ENCODE measurements at places on chromosomes 5 and 9. TPM values are rescaled to one million over a fixed set of nuclear protein-coding genes. Genes with fewer than 3 reads are reported as not detected.

PCDHGB5 gene
- polyA plus RNA-seq, result 3.1 TPM

PPP1R26 gene
- 10.9 TPM for polyA plus RNA-seq

NIPAL4 gene
- 0.37 TPM for polyA plus RNA-seq

BHMT2 gene
- polyA plus RNA-seq, result 3.0 TPM

DNA sequence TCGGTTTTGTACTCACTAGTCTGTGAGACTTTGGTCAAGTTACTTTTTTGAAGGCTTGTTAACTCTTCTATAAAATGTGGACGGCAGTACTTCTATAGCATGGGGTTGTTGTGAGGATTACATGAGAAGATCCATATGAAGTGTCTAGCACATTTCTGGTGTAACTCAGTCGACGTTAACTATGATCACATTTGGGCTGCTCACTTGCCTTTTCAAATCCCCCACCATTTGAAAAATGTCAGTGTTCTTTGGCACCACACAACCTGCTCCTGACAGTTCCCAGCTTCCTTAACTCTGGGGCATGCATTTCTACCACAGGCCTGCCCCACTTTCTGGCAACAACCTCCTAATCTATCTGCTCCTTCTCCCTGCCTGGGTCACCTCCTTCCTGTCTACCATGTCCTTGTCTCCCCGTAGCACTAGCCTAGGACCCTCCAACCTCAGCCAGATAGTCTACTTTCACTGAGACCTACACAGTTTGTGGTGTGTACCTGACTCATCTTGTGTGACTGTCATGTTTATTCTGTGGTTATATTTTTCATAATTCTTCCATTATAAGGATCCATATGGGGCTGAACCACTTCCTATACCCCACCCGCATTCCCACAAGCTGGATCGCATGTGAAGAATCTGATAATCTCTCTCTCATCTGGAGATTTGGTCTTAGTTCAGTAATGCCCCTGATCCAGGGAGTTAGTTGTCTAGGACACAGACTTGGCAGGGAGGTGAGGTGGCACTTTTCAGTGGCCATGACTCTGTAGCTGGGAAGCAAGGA is 30.2 kb upstream of the BASP1 start:
- no peak for DNase-seq

GRCh38 chr5:172841-173251 is 18.4 kb upstream of the LRRC14B start:
- DNase-seq, result no peak

DNA sequence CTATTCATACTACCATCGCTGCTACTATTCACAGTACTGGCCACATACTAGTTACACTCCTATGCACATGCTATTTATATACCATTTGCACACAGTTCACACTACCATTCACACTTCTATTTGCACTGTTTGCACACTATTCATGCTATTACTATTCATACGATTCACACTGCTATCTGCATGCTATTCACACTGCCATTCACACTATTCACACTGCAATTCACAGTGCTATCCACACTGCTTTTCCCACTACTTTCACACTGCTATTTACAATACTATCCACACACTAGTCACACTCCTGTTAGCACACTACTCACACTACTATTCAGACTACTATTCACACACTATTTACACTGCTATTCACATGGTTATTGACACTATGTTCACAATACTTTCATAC is 39.4 kb upstream of the TCF7 start:
- no peak for DNase-seq

DNA sequence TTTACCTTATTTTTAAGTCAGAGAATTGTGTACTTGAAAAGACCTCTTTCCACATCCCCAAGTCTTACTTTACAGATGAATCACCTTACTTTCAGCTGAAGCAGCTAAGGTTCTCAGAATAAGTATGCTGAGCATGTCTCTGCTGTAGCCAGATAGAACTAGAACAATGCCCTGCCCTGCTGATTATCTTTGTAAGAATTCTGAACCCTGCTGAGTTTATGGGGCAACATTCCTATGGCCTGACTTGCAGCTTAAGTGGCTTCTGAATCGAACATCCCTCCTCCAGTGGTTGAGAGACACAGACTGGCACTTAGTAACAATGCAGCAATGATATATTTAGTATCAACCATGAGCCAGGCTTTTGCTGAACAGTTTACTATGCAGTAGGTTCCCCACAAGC is 592.0 kb upstream of the WWC1 start:
- DNase-seq, result no peak

Data from forelimb muscle (tissue), 1 donor.